Retina (tissue), 1 donor: ENCODE measurements at places on chromosomes 13 and 19.

DNA sequence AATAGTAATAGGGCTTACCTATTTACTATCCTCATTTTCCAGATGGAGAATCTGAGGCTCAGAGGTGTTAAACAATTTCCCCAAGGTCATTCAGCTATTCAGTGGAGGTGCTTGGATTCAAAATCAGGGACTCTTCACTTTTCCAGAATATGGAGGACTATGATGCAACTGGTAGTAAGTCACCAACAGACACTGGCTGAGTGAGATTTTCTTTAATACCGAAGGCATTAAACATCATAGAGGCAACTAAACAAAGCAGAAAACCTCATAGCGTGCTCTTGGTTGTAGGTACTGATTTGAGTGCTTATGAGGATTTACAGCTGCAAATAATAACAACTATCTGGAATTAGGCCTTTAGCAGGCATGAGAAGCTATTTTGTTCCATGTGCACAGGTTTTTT lies 134.4 kb downstream of the DLEU7 start:
- DNase-seq: no peak

DNA sequence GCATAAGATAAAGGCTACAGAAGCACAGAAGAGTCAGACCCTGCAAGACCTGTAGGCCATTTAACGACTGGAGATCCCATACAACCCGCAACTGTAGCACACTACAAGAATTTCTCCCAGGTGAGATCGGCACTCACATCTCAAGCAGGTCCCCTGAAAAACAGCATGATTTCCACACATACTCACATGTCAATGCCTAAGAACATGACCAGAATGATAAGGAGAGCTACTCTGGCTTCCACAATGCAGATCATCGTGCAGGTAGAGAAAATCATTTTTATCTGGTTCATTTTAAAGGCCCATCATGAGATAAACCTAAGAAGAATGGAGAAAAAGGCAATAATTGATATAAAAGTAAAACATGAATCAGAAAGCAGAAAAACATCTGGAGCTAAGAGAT lies 17.5 kb upstream of the PEG3 start:
- DNase-seq: no peak

DNA sequence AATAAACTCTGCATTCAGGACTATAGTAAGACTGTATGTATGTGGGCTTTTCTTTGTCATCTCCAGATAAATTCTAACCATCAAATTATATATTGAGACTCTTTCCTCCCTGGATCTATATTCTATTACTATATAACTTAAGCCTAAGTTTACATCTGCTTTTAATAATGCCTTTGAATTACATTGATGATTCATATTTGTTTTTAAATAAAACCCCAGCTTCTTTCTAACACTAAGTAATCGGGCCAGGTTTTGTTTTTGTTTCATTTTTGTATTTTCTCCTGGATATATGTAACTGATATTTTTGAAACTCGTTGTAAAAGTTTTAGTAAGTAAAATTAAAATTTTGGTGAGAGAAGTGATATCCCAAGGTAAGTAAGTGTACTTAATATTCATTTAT lies 1599.1 kb downstream of the PCDH9 start:
- DNase-seq: no peak

GRCh38 chr19:49359851-49360820 lies 2.1 kb downstream of the TEAD2 start:
- no peak for DNase-seq

DNA sequence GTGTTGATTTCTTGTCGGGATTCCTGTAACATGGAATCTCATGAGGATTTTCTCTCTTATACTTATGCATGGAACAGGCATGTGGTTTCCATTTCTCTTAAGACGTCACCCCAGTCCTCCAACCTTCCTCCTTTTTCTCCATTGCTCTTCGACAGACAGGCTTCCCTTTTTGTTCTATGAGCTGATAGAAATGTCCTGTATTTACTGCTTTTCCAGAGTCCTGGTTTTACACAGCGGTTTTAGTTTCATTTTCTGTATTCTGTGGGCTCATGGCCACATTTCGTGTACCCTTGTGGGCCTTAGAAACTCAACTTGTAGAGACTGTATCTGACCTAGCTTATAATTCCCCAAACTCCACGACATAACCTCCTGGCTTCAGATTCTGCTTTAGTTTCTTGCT lies 113.1 kb downstream of the PAN3 start:
- DNase-seq: no peak

GRCh38 chr19:11410682-11411081 lies 8.4 kb downstream of the RGL3 start:
- DNase-seq: no peak

DNA sequence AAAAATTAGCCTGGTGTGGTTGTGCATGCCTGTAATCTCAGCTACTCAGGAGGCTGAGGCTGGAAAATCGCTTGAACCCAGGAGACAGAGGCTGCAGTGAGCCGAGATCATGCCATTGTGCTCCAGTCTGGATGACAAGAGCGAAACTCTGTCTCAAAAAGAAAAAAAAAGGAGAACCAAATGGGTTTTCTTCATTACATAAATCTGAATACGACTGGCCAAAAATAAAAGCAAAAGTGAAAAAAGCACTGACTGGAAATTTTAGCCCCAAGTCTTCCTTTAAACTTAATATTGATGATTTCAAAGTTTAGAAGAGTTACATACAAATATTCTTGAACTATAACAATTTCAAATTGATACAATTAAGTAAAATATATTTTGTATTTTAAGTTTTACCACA lies 249.5 kb upstream of the STARD13 start:
- DNase-seq: no peak

DNA sequence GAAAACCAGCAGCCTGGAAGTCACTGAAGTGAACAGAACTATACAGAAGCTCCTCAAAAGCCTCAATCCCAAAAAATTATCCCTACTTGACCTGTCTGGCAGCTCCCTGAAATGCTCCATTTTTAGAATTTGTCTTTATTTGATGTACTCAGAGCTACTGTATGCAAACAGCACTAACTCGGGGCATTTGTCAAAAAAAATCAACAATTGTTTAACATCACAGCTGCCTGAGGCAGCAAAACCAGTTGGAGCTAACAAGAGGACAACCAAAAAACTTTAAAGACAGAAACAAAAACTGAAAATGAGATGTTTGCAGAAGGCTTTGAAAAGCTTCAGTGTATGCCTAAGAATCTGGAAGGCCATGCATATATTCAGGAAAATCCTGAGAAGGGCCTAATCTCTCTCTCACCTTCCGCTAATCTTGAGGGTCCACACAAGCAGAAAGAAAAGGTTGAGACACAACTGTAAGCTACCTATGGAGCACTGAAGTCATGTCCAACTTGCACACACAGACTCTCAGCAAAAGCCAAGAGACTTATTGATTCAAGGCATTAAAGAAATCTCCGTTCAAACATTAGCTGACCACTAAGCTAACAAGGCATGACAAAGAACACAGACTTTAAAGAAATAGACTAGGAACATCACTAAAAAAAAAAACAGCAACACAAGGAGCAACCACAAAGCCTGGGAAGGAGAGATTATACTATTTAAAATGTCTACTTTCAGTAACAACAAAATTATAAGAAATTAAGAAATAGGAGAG lies 16.1 kb downstream of the VWA8 start:
- DNase-seq: no peak

- DNase-seq: peak; percentile 19
Observed at GRCh38 chr13:71316792-71317363, 550.1 kb downstream of the DACH1 start.

- DNase-seq: peak; percentile 45
Observed at GRCh38 chr13:108214441-108215271, 680 bp downstream of the LIG4 start.

DNA sequence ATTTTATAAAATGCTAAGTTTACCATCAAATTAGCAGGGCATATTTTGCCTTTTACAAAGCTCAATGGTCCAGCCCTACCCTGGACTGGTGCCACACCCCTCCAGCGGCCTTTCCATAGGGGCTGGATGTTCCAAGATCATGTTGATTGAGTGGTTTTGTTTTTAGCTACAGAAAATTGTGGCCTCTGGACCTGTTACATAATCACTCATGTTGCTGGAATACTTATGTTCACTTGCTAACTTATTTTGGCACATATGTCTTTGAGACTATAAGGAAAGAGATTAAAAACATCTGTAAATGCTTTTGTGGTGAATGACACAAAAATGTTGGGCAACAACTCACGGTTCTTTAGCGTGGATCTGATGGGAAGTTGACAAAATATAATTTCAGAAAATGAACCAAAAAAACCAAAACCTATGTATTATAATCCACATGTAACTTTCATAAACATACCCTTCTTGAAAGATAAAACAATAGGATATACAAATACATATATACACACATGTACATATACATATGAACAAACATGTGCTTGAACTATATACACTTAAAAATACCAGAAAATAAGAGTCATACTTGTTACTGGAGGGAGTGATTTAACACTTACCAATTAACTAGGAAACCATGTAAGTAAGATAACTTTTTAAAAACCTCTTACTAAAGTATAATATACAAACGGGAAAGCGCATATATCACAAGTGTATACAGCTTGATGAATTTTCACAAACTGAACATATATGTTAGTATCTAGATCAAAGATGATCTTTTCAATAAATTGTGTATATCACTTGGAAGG lies 46.6 kb upstream of the SLC15A1 start:
- DNase-seq: no peak

GRCh38 chr19:20503476-20503875 lies 62.1 kb downstream of the ZNF737 start:
- DNase-seq: no peak

GRCh38 chr19:20273376-20273775 lies 106.4 kb downstream of the ZNF486 start:
- DNase-seq: no peak
